ENCODE measurements at places on chromosomes 3 and 15.
A peak's percentile ranks its signal among the peaks of the same experiment; 100 is the strongest.

- DNase-seq: no peak
These were observed at the start of gene CIDEC for GRCh38 chr3:9879830-9880549. Gene CIDEC (minus strand): TSS chr3:9880253. CDS start chr3:9878486, 1,767 bp downstream.

- DNase-seq: no peak
These were observed 134.2 kb upstream of the NSMCE3 start for GRCh38 chr15:29403772-29404171.

DNA sequence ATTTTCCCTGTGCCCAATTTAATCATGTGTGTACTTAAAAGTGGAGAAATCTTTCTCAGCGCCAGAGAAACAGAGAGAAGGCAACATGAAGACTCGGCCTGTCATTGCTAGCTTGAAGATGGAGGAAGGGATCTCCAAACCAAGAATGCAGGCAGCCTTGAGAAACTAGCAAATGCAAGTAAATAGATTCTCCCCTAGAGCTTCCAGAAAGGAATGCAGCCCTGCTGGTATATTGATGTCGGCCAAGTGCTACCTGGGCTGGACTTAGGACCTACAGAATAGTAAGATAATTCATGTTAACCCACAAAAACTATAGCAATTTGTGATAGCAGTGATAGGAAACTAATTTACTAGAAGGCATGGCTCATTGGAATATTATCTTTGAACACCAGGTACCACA, 150.9 kb upstream of the ABI3BP start:
- DNase-seq: no peak

DNA sequence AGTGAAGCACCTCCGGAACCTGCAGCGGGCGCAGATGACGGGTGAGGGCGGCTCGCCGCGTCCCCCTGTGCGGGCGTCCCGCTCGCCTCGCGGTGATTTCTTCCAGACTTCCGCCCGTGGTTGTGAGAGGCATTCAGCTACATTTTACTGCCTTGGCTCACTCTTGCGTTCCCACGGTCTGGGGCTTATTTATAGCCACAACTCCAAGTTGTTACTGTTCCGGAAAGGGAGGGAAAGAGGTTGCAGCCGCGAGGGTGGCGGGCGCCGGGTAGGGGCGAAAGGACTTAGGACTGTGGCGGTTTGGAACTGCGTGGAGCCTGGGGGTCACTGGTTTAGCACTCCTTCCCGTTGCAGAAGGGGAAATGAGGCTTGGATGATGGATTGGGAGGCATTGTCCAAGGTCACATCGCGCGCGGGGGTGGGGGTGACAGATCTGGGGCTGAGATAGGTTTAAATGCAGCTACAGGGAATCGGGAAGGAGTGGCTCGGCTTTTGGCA, 1.1 kb downstream of the HES1 start:
- peak; percentile 4 for DNase-seq

DNA sequence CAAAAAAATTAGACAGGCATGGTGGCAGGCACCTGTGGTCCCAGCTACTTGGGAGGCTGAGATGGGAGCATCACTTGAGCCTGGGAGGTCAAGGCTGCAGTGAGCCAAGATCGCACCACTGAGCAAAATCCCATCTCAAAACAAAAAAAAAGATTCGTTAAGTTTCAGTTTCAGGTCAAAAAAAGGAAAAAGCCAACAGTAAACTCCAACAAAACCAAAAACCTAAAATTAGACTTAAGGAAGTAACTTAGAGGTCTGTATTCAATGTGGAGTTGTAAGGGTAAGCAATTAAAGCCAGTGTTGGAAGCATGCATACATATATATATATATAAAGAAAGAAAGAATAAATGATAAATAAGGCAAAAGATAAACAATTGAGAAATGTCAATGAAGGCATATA, 11.8 kb downstream of the KPNA1 start:
- DNase-seq: no peak

DNA sequence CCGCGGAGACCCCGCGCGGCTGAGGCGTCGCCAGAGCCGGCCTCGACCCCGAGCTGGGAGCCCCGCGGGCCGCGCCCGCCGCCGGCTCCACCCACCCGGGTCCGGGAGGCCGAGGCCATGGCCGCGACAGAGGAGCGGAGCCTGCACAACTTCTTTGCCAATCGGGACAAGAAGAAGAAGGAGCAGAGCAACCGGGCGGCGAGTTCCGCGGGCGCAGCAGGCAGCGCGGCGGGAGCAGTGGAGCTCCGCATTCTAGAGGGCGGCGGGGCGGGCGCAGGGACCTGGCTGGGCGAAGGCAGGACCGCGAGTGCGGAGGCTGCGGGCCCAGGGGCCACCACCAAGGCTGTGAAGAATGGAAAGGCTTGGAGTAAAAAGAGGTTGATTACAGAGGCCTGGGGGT, 37.6 kb upstream of the EPHA6 start:
- DNase-seq: no peak

- no peak for DNase-seq
These were observed 19.0 kb downstream of the ARL14 start for GRCh38 chr3:160695915-160696327.

DNA sequence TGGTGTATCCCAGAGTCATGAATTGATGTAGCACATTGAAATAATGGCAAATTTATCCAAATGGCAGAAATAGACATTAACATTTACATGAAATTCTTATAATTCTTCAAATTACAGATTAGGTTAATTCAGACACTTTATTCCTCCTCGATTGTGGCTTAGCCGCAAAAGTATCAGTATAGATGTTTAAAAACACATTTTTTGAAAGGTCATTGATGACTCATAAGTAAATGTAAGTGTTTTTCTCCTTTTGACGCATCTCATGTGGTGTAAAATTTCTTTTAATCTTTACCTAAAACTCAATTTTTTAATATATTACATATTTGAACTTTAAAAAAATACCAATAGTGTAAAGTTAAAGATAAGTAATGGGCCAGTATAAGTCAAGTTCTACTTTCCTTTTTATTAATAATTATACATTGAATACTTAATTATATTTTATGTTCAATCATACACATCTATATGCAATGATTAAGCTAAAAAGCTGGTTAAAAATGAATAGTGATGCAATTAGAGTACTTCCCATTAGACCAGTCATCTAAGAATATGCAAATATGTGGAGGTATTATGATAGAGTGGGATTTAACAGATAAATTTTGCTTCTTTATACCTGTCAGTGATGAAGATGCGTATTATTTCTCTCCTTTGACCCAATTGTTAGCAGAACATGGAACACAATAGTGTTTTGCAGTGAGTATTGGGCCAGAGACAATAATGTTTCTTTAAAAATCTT, 678.1 kb upstream of the DPPA4 start:
- DNase-seq: no peak

- DNase-seq: no peak
These were observed 38.6 kb upstream of the FSTL1 start for GRCh38 chr3:120489421-120489820.

GRCh38 chr15:88718731-88719130, 79.9 kb downstream of the ISG20 start:
- no peak for DNase-seq

DNA sequence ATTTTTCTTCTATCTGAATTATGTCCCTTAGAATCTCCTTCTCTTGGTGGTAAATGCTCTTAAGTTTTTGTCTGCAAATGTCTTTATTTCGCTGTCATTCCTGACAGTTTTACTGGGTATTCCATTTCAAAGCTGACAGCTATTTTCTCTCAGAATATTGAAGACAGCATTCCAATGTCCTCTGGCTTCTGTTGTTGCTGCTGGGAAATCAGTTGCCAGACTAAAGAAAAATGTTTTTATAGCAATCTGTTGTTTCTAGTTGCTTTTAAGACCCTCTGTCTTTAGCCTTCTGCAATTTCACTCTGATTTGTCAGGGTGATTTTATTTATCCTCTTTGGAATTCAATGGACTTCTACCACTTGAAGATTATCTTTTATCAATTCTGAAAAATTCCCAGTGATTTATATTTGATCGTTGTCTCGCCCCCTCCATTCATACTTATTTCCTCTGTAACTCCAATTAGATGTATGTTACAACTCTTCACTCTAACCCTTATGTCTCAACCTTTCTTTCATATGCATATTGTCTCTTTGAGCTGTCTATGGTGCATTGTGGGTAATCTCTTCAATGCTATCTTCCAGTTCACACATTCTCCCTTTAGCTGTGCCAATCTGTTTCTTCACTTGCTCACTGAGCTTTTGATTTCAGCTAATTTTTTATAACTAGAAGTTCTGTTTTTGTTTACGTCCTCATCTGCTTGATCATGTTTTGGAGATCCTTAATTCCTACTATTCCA, 23.5 kb downstream of the UBXN7 start:
- no peak for DNase-seq

- DNase-seq: no peak
These were observed 39.4 kb upstream of the LMOD3 start for GRCh38 chr3:69161587-69162307.

- DNase-seq: no peak
These were observed 48.1 kb upstream of the THUMPD3 start for GRCh38 chr3:9314796-9315195.

DNA sequence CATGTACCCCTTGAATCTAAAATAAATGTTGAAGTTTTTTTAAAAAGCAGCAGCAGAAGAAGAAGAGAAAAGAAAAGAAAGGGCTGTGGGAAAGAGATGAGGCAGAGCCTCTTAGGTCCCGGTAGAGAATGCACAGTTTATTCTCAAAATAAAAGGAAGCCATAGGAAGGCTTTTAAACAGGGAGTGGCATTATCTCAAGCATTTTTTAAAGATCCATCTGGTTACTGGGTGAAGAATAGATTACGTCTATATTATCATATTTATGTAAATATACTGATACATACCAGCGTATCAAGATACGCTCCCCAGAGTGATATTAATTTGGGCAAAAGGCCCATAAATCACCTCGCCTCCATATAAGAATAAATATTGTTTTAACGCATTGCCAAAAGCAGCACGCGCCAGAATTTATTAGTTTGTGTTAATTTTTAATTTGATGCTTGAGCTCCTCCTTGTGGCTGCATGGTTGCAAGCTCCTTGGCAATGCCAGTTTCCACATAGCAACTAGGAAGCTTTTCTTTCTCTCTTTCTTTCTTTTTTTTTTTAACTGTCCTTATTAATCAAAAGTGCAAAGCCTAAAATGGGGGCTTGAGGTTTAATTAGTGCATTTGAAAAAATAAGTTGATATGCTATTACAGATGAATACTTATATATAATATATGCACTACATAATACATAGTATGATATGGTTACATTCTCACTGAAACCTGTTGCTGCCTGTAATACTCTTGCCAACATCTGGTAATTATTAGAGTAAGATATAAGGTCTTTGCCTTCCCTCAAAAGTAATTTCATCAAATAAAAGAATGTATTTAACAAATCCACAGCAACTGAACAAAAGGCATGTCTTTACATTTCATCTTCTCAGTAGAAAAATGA, 242.8 kb upstream of the UBE2E2 start:
- DNase-seq: no peak

- no peak for DNase-seq
These were observed 33.8 kb upstream of the GYG1 start for GRCh38 chr3:148957586-148957985.

DNA sequence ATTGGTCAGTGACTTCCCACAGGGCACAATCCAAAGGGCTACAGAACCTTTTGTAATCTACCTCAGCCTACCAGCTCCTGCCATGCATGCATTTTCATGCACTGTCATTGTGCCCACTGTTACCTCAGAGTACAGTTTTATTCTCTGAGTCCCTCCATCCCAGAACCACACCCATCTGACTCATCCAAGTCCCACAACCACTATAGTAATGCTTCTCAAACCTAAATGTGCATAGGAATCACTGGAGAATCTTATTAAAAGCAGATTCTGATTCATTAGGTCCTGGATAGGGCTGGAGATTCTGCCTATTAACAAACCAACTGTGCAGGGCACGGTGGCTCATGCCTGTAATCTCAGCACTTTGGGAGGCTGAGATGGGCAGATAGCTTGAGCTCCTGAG, 3.7 kb upstream of the B3GALNT1 start:
- DNase-seq: no peak

- no peak for DNase-seq
These were observed 30.5 kb downstream of the PLXND1 start for GRCh38 chr3:129575997-129576384.

GRCh38 chr3:28972921-28973320, 307.9 kb upstream of the RBMS3 start:
- no peak for DNase-seq

- no peak for DNase-seq
These were observed 52.2 kb downstream of the KCNAB1 start for GRCh38 chr3:156172536-156172935.

- no peak for DNase-seq
These were observed 68.5 kb upstream of the GBE1 start for GRCh38 chr3:81829937-81830336.

- DNase-seq: no peak
These were observed 59.7 kb downstream of the RLBP1 start for GRCh38 chr15:89161666-89162065.

DNA sequence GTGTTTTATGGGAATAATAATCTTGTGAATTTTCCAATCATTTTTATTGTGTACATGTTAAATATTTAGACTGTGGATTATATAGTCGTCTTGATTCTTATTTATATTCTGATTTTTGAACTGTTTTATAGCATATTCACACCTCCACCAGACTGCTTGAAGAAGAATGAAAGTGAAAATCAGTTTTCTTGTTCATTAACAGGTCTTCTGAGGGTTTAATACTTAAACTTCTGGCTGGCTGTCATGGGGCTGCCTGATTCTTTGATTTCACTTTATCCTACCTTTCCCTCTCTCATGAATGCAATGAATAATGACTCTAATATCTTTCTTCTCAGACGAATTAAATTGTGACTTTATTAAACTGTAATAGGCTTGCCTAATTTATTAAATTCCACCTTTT, 56.2 kb downstream of the ATP2C1 start:
- no peak for DNase-seq

DNA sequence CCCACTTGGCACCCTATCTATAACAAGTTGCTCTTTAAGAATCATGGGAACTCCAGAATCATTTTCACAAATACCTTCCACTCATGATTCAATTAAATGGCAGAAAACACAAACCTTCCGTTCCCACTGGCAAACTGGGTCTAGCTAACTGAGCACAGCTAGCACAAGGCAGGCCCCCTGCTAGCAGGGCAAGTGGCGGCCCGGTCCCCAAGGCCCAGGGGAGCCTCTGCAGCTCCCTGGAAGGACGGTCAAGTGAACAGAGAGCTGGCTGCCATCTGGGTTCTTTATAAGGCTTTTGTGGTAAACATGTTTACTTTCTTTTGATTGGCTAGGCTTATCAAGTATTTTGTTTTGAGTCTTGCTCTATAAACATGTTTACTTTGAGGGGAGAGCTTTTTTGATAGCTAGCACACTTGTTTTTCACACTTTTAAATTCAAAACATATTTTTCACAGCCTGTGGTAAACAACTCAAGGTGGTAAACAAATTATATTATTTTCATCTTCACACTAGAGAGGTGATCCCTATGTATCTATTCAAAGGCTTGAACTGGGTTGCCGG, 81.4 kb downstream of the FOXP1 start:
- DNase-seq: no peak

DNA sequence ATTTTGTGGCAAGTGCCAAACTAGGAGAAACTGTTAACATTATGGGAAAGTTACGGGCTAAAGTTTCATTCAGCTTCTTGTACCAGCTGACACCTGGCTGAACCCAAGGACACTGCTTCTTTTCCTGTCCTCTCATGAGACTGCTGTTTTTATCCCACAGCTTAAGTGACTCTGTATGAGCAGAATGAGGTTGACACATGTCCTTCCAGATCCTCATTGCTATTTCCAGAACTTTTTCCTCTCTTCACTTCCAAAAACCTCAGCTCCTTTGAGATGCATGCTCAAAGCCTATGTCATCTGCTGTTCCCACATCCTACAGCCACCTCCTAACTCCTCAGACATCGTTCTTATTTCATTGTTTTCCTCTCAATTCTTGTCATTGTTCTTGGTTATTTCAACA, 183.6 kb downstream of the DCLK3 start:
- no peak for DNase-seq

GRCh38 chr15:75145027-75145841, 56.4 kb upstream of the C15orf39 start:
- no peak for DNase-seq

All from stimulated activated CD4-positive, alpha-beta T cell treated with anti-CD3 and anti-CD28 coated beads, TNF-alpha, amount 100 ng/mL, for 4 hours (primary cell).